HS-5 (cell line): ENCODE measurements at places on chromosomes 2 and 18.

GRCh38 chr18:53745224-53745967, 479.1 kb downstream of the MBD2 start:
- peak; percentile 3 for DNase-seq

- no peak for DNase-seq
Measured at GRCh38 chr2:7994397-7994951, 687.4 kb upstream of the ID2 start.

- no peak for DNase-seq
Measured at GRCh38 chr18:11887328-11888128, 20.6 kb downstream of the MPPE1 start.

DNA sequence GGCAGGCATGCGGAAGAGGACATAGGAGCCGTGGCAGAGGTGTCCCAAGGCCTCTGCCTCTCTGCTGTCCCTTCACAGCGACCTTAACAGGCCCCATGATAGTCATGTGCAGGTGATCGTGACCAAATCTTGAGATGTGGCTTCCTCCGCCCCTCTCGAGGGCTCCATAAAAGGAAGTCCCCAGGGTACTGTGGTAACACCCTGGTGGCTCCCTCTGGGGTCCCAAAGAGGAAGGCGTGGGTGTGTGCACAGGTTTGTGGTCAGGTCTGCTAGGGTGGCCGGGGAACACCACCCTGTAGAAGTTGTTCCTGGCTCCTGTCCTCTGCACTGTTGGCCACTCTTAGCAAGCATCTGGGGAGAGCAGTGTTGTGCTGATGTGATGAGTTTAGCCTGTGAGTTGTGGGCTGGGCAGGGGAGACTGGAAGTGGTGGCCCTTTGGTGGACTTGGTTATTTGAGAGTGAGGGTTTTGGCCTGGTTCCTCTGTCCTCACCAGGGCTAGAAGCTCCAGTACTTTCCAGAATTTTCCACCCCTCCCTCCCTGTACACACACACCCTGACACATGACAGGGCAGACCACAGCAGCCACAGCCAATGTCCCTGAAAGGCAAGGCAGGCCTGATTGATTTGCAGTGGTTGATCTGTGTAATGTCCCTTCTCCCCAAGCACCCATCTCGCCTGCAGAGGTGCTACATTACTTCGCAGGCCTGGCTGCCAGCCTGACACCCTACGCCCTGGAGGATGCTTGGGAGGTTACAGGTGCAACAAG, 68.9 kb upstream of the BOD1L2 start:
- DNase-seq: no peak

- no peak for DNase-seq
Measured at GRCh38 chr2:57536535-57537231, 509.9 kb upstream of the VRK2 start.

DNA sequence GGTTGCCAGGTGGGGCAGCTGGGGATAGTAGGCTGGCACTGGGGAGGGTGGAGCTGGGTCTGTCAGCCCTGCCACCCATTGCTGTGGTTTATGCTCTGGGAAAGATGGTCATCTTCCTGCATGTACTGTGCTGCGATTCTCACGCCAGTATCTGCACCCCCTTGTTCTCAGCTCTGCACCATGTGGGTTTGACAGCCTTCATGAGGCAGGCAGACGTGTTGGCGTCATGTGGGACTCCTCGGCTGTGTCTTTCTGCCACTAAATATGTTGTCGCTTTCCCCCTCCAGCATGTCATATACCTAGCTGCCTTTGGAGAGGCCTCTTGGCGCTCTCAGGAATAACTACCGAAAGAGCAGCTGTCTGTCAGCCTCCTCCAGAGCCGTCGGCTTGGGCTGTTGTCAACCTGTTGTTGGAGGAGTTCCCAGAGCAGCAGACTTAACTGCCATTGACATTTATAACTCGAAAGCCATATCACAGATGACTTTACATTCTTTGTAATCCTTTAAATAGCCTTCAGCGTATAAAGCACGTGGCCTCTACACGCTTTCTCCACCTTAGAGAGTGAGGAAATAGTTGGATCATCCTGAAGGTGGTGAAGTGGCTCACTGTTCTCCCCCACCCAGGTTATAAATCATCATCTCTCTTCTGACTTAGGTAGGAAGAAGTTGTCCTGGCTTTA, 80.4 kb upstream of the MGAT5 start:
- DNase-seq: no peak

DNA sequence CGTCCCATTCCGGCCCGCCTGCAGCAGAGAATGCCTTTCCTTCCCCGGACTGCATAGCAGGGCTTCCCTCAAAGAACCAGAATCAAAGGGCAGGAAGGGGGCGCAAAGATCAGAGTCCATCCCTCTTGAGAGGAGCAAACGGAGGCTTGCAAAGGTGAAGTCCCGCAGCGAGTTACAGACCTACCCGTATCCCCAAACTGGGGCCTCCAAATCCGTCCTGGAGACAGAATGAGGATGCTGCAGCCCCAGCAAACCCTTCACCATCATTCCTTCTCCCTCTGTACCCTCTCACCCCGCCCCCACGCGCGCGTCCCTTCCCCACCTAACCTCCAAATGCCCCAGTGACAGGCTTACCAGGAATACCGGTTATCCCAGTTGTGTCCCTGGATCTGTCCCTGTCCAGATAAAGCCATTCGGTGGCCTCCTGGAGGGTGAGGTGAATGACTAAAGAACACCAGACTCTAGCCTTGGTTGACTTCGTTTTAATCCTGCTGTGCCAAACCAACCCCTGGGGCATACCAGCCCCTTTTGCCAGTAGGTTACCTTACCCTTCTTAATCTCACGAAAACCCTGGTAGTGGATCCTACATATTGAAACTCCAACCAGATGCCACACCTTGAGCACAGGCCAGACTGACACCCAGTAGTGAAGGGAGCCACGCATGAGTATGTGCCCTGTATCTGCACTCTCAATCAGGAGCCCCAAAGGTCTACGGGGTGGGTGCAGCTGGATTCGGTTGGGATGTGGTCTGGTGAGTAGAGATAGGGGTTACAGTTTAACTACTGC, 961 bp upstream of the SLC40A1 start:
- DNase-seq: no peak

GRCh38 chr2:28381225-28382180, 11.2 kb upstream of the FOSL2 start:
- no peak for DNase-seq

GRCh38 chr2:236565879-236566402, 3.7 kb upstream of the ACKR3 start:
- DNase-seq: no peak

DNA sequence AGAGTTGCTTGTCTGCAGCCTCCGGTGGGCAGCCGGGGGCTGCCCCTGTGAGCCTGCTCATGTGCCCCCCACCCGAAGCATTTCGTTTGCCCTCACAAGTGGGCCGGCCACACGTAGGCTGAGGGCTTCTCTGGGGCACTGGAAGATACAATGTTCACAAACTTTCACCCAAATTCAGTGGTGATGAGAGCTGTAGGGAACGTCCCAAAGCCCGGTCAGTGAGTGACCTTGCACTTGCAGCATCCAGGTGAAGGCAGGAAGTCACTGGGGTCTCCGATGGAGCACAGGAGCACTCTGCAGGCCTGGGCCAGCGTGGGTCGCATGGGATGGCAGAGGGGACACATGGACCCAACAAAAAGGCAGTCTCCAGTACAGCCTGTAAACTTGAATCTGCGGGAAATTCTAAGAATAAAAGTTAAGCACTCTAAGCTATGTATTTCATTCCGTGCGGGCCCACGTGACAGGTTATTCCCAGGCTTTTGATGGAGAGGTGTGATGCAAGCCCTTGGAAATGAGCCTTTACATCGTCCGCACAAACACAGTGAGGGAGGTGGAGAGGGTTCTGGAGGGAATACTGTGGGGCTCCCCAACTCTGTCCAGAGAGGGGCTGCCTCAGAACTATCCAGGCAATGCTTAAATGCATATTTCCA, 42.5 kb downstream of the CNGA3 start:
- DNase-seq: no peak

DNA sequence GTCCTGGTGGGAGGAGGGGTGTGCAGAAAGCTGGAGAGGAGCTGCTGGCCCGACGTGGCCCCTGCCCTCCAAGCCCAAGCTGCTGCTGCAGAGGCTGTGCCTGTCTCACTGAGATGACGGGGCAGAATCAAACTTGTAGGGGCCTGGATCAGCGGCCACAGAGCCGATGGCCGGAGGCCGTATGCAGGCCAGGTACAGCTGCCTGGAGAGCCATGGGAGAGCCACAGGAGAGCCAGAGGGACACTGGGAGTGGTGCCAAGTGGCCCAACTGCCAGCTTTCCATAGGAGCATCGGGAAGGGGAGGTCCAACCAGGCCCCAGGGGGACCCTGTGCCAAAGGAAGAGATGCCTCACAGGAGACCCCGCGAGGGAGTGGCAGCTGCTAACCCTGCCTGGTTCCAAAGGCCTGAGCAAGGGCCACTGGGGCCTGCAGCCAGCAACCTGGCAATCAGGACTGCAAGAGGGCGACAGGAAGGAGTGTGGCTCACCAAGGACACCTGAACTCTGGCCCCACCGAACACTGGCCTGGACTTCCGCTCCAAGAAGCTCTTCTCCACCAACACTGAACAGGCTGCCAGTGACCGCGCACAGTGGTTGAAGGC, 70.7 kb downstream of the HDAC4 start:
- no peak for DNase-seq

DNA sequence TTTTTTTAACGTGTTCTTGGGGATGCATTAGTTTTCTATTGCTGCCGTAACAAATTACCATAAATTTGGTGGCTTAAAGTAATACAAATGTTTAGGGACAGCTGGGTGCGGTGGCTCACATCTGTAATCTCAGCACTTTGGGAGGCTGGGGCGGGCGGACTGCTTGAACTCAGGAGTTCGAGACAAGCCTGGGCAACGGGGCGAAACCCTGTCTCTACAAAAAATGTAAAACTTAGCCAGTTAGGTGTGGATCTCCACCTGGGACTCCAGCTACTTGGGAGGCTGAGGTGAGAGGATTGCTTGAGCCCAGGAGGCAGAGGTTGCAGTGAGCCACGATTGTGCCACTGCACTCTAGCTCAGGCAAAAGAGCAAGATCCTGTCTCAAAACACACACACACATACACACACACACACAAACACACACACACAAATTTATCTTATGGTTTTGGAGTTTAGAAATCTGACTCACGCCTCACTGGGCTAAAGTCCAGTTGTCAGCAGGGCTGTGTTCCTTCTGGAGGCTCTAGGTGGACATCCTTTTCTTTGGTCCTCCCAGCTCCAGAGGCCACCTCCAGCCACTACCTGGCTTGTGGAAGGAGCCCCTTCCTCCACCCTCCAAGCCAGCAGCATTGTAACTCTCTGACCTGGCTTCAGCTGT, 76.1 kb downstream of the SEPTIN10 start:
- DNase-seq: no peak

DNA sequence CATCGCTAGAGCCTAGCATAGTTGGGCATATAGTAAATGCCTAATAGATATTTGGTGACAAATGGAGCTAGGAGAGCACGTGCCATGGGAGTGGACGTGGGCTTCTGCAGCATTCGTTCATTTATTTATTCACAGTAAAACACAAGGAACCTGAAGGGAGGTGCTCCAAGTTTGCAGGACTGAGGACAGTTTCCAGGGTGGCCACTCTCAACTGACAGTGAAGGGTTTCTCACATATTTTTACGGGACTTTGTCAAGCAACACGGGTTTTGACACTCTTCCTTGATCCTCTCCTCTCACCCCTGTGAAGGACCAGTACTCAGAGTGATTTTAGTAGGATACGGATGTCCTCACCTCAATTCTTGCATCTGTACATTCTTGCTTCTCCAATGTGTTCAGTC, 135.0 kb upstream of the TTC39C start:
- DNase-seq: no peak

- no peak for DNase-seq
Measured at GRCh38 chr2:23390152-23390551, 5.2 kb downstream of the KLHL29 start.

GRCh38 chr2:224310943-224311625, 90.8 kb downstream of the FAM124B start:
- no peak for DNase-seq

DNA sequence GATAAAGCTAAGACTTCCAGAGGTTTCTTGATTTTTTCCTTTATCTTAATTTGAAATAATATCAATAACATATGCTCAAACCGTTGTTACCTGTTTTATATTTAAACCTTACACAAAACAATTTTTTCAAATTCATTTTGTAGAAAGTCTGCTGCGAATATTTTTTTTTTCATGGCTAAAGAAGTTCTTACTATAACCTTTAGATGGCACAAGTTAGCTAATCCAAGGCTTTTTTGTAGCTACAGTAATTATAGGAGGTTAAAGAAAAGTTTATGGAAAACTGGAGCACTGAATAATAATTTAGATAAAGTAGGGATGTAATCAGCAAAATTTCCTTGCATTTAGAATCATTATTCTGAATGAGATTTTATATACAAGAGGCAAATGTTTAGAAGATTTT, 78.0 kb upstream of the PNPT1 start:
- peak; percentile 20 for DNase-seq

- no peak for DNase-seq
Measured at GRCh38 chr2:27191070-27191829, 20.6 kb upstream of the ATRAID start.

DNA sequence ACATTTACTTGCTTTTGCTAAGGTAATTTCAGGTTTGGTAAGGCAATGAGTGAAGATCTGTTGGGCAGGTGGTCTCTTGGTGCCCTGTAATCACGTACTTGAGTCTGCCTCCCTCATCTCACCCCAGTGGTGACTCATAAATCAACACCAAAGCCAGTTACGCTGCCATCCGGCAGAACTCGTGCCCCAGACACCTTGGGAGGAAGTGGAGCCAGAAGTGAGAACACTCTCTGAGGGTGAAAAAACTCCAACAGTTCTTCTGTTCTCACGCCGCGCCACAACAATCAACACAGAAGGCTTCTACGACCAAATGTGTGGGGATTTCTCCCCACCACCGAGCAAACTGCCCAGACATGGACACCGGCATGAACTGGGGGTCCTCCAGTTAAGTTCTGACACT, 206.2 kb downstream of the ARL4C start:
- DNase-seq: no peak

DNA sequence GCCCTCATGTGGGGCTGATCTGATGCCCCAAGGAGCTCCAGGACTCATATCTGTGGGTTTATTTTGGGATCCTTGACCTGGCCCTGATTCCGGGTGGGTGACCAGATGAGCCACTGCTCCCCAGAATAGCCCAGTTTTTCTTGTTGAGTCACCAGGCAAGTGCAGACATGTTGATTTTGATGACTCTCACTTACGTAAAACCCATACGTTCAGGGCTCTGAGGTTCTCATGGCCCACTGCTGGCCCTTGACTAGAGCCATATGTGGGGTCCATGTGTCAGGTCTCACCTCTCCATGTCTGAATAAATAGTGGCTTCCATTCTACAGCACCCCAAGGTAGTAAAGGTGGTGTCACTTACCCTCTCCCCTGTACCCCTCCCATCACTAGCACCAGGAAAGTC, 41.9 kb downstream of the CDC42EP3 start:
- peak; percentile 73 for DNase-seq

GRCh38 chr2:85987266-85988174, 98.7 kb upstream of the ST3GAL5 start:
- DNase-seq: no peak

DNA sequence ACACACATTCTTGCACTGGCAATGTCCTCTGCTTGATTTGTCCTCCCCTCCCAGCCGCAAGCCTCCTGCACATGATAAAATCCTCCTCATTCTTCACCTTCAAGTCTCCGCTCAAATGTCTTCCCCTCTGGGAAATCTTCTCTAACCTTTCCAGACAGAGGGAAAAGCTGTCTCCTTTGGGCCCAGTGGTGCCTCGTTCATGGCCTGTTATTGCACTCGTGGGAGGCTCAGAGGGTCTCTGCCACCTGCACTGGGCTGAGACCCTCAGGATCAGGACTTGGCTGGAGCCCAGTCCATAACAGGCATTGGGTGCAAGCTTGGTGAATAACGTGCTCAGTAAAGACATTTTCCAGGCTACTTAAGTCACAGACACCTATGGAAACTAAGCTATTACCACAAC, 68.6 kb downstream of the PTGR3 start:
- no peak for DNase-seq
